Stimulated activated CD8-positive, alpha-beta memory T cell treated with anti-CD3 and anti-CD28 coated beads, Interleukin-4, amount 100 ng/mL, for 1 hour (primary cell): ENCODE measurements at places on chromosomes 11 and 22.

DNA sequence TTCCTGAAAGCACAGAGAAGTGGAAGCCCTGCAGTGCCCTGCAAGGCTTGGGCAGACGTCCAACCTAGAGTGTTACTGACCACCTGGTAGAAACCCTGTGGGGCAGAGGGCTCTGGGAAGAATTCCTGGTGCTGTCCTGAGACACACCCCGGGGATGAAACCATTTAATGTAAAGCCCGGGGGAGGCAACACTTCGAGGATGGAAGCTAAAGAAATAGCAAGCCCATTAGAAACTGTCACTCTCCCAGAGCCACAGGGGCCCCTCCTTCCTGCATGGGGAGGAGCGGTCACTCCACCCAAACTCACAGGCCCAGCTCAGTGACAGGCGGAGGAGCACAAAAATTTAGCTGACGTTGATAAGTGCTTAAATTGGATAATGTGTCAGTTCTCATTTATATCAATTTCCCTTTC is 57.6 kb downstream of the NRXN2 start:
- DNase-seq: no peak

DNA sequence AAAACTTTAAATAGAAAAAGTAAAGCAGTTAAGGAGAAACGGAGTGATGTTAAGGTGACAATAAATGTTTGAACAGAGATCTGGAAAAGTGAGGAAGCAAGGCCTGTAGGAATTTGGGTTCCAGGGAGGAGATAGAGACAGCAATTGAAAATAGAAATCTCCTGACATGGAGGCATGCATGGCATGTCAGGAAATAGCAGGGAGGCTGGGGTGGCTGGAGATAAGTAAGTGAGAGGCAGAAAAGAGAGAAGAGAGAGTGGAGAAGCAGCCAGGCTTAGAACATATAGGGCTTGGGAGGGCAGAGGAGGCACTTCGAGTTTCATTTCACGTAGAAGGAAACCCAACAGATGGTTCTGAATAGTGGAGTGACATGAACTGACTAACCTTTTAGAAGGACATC is 185.5 kb downstream of the LRRC4C start:
- DNase-seq: no peak

GRCh38 chr11:75524665-75525432 is 892 bp downstream of the GDPD5 start:
- no peak for DNase-seq

- DNase-seq: no peak
Observed at GRCh38 chr11:15053191-15053685, 20.2 kb upstream of the CALCB start.

DNA sequence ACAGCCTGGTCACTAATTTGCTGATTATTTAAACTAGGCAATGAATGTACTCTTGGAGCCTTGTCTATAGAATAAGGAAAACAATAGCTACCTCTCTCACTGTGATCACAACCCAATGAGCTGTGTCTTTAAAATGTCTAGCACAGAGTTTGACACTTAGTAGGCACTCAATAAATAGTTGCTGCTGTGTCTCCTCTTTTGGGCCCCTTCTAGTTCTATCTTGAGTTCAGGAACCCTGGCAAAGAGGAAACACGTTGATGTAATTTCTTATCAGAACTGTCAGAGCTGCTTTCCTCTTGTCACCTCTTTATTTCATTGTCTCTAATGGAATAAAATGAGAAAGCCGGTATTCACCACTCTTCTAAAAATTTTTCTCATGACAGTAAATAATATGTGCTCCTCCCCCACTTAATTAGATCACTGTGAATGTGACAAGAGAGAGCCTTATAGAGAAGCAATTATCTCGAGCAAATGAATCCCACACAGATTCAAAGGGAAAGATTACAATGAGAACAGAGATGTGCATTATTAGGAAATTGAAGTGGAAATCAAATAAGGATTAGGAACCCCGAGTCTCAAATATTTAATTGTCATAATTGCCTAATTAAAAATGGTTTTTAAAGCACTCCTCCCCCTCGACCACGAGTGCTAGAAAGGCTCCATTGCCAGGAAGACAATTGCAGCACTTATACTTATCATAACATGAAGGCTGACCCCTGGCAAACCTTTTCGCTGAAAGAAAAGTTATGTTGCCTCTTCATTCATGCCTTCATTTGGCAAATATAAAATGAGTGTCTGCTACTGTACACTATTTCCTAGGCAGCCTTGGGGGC is 175.0 kb upstream of the BDNF start:
- no peak for DNase-seq

GRCh38 chr11:108726077-108726800 is 61.4 kb downstream of the DDX10 start:
- DNase-seq: no peak

- DNase-seq: no peak
Observed at GRCh38 chr11:111639226-111639925, 37.1 kb downstream of the SIK2 start.

GRCh38 chr11:72676861-72677341 is 2.7 kb upstream of the PDE2A start:
- DNase-seq: no peak

DNA sequence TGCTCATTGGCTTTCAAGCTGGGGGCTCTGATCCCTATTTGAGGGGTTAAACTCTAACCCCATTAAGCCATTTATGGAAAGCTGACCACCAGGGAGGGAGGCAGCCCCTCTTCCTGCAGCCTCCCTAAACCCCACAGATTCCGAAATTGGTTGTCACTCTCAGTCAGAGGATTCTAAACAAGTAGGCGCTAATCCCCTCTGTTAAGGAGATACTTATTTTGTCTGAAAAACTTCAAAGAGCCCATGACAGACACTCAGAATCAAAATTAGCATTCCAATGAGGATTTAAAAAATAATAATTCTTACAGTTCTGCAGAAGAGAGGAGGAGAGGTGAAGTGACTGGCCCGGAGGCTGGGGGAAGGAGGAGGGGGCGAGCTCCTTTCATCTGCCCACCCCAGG is 69.7 kb upstream of the LMO1 start:
- no peak for DNase-seq

DNA sequence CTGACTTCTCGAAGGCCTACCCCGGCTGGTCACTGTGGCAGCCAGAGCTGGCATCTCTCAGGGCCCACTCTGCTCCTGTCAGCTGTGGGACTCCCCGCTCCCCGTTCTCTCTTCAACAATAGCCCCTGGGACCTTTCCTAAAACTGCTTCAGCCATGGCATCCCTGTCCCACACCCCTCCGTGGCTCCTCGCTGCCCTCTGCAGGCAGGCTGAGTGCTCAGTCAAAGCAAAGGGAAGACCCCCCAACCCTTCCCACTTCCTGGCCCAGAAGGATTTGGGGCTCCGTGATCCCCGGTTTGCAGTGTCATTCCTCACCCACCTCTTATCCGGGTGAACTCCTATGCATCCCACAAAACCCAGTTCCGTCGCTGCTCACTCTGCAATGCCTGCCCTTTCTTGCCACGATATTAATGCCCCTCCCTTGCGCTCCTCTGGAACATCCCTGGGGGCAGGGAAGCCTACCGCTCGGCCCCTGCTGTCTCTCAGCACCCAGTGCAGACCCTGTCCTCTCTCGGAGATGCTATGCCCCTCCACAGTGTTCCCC is 1.6 kb upstream of the TH start:
- no peak for DNase-seq

- no peak for DNase-seq
Observed at GRCh38 chr11:104148706-104149105, 15.2 kb downstream of the PDGFD start.

- DNase-seq: no peak
Observed at GRCh38 chr11:8030526-8031247, 43.5 kb downstream of the EIF3F start.

DNA sequence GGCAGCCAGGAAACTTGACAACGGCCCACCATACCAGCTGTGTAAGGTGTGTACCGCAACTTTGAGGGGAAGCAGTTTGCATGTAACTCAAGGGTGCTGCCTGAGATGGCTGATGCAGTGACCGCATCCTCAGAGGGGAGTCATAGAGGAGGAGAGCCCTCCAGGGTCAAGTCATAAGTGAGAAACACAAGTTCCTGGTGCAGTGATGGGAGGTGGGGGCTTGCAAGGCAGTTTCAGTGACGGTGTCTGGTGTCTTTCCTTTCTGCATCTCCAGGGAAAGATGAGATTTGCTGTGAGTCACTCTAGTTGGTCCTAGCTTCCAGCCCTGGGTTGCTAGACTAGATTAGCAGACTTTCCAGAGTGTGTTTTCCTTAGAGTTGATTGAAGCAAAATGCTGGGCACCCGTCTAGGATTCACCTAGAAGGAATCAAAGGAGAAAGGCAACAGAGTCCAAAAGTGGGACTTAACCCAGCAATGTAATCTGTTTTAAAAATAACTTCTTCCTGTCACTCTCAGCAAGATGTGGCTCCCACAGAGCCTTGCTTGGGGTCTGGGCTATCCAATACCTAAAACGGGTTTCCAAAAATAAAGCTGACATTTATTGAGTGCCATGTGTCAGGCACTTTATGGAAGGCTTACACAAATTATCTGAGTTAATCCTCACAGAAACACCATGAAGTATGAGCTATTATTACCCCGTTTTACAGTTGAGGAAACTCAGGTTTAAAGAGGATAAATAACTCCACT is 265.4 kb upstream of the PLET1 start:
- no peak for DNase-seq

DNA sequence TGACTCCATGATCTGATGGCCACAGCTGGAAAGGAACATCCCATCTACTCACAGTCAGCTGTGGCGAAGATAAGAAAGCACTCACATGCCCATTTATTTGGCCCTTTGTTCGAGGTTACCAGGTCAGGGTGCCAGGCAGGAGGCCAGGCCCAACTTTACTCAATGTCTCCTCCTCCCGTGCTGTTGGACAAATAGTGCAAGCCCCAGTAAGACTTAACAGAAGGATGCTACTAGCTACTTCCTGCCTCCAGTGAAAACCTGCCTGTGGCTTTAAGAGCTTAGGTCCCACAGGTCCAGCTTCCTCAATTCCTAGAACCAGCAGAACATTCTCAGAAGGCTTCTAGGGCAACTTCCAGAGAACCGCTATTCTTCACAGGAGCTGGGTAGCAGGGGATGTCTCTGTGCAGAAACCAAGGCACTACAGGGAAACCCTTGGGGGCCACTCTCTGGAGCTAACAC is 12.9 kb upstream of the CRY2 start:
- DNase-seq: no peak

DNA sequence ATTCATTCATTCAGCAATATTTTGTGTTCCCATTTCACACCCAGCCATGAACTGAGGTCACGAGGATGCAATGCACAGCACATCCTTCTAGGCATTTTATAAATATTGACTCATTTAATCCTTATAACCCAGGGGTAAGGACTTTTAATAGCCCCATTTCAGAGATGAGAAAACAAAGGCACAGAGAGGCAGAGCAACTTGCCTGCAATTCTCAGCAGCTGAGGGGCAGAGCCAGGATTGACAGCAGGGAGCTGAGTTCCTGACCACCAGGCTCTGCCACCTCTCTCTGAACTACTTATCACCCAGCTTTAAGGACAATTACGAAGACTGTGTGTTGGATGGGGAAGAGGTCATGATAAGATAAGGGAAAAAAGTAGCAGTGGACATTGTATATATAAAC is 12.8 kb upstream of the FGF3 start:
- no peak for DNase-seq

DNA sequence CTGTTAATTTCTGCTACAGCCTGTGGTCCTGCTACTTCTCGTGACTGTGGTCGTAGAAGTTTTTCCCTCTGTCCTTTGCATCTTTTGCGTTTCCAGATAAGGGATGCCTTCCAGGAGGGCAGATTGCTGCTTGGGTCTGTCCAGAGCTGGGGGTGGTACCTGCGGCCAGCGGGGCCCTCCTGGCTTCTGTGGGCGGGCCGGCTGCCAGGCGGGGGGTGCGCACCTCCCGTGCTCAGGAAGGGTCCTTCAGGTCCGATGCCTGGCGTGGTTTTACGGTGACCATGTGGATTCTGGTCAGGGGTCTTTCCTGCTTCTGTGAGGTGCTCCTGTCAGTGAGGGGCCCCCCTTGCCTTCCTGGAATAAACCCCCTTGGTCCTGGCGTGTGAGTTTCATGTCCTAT is 84.8 kb downstream of the KCNQ1 start:
- no peak for DNase-seq

- no peak for DNase-seq
Observed at GRCh38 chr11:64766881-64767280, 7.1 kb upstream of the PYGM start.

GRCh38 chr11:106327134-106327533 is 249.7 kb downstream of the AASDHPPT start:
- DNase-seq: no peak

- DNase-seq: no peak
Observed at GRCh38 chr22:27461470-27461869, 340.1 kb downstream of the MN1 start.

DNA sequence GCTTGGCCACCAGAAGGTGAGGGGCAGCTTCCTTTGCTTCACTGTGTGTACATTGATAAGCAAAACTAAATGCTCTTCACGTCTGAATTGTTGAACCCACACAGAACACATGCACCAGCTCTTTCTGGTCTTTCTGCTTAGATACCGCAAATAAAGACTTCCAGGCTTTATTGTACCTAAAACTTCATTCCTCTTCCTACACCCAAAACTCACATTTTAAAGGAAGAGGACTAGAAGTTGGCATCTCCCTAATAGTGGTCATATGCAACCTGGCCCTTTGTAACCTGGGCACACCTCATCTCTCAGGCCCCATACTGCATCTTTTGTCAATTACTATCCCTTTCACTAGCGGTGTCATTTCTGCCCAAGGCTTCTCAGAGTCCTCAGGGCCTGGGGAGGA is 5.9 kb downstream of the SLC17A6 start:
- no peak for DNase-seq

DNA sequence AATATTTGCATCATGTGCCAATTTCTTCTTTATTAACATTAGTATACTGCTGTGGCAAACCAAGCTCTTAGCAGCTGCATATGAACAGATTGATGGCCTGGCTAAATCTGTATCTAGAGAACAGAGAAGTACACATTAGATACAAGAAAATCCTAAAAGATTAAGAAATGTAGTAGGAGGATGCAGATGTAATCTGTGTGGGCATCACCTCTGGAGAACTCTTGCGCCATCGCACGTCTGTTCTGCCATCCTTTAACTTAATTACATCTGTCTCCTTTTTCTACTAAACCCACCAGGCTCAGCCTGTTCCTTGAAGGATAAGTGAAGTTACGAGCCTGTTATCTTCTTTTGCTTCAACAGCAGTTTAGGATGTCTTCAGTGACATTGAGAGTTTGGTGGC is 196.4 kb upstream of the PITPNB start:
- no peak for DNase-seq
